RPMI7951 (cell line): ENCODE measurements at places on chromosomes 11 and 22. TPM values are rescaled to one million over a fixed set of nuclear protein-coding genes. Genes with fewer than 3 reads are reported as not detected.

Gene KCNJ5
- under 0.01 TPM in 1 of 2 replicates, not detected in the other for total RNA-seq

GRCh38 chr11:398826-399225 is 4.8 kb downstream of the PKP3 start:
- DNase-seq = peak; percentile 62

GRCh38 chr22:32842486-32842885 is 41.0 kb downstream of the TIMP3 start:
- peak; percentile 69 for DNase-seq

GRCh38 chr11:69055598-69056516 is 7.1 kb downstream of the TPCN2 start:
- peak; percentile 40 for DNase-seq

Gene HSPB2
- total RNA-seq = not detected in 2 replicates

DNA sequence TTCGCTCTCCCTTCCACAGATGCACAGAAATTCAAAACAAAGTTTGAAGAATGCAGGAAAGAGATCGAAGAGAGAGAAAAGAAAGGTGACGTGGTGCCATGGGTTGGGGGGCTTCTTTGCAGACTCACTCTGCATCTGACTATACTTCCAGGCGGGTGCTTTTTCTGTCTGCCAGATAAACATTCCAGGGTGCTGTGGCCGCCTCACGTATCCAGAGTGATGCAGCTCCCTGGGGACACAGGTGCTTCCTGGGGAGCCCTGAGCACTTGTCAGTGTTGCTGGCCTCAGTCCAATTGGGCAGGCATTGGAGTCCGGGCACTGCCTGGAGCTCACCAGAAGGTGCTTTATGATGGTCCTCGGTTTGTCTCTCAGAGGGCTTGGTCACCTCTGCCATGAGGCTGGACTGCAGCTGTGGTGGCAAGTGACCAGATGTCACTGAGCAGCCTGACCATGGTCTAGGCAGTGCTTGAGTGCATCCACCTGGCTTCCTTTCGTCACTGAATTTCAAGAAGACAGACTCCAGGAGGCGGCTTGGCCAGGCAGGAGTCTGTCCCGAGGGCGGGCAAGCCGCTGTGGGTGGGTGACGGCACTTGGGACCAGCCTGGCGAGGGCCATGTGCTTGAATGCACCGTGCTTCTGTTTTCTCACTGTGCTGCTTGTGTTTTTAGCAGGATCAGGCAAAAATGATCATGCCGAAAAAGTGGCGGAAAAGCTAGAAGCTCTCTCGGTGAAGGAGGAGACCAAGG is 5.1 kb upstream of the ZDHHC8 start:
- no peak for DNase-seq

Gene PRAME
- 62.6 and 73.1 TPM in 2 replicates for total RNA-seq

Gene ZNF408
- 3.9 and 4.7 TPM in 2 replicates for total RNA-seq
